ENCODE measurements at places on chromosomes 1 and 21.
A peak's percentile ranks its signal among the peaks of the same experiment; 100 is the strongest.

DNA sequence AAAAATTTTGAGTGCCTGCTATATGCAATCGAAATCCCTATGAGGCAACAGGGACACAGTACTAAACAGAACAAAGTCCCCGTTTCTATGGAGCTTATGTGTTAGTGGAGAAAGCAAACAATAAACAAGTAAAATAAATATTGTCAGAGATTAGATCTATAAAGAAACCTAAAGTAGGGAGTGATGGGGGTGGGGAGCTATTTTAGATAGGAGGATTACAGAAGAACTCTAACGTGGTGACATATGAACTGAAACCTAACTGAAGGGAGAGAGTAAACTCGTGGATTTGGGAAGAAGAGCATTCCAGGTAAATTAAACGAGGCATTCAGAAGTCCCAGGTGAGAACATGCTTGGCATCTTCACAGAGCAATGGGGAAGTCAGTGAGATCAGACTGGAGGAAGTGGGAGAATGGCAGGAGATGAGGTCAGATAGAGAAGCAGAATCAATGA lies 154.5 kb downstream of the DENND1B start:
- no peak for DNase-seq

GRCh38 chr1:202762019-202762418 lies 46.2 kb downstream of the KDM5B start:
- DNase-seq: no peak

DNA sequence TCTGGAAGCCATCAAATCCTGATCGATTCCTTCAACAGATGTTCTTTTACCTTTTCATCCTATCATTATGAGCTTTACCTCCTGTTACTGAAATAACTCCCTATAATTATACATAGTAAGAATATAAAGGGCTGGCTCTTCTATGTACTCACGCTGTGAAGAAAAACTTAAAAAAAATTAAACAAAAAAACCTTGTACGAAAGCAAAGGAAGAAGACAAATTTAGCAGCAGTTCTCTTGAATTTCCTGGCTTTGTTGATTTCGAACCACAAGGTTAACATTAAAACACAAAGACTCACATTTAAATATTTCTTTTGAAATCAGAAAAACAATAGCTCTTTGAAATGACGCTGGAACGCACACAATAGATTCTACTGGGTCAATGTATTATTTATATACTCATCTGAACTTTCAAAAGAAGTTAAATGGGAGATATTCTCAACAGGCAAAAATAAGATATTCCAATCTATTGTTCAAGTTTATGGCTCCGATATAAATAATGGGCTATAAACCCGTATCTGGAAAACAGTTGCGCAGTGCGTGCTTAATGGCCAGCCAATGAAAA lies 13.6 kb upstream of the SPEN start:
- DNase-seq: no peak

- no peak for DNase-seq
These were observed 479.5 kb downstream of the PLPP3 start for GRCh38 chr1:56099766-56100265.

GRCh38 chr1:233707153-233707879 lies 93.4 kb downstream of the KCNK1 start:
- no peak for DNase-seq

- no peak for DNase-seq
These were observed 31.9 kb downstream of the GNPAT start for GRCh38 chr1:231272880-231273279.

DNA sequence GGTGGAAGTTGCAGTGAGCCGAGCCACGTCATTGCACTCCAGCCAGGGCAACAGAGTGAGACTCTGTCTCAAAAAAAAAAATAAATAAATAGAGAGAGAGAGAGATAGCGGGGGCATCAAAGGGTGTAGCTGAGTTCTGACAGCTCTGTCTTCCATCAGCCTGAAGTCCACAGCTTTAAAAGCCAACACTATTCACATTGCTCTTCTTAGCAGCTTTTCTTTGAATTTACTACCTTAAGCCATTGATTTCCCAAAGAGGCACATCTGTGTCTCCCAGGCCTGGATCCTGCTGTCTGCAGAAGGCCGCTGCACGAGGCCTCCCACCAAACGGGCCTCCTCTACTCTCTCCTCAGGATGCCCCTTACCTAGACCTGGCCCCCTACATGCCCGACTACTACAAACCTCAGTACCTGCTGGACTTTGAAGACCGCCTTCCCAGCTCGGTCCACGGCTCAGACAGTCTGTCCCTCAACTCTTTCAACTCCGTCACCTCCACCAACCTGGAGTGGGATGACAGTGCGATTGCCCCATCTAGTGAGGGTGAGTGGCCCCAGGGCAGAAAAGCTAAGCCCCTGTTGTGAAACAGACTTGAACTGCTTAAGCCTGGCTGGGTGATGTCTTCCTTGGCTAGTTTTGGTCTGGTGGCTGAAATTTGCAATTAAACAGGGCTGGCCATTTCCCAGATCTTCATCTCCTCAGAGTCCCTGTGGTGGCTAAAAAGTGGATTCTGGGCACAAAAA lies 16.5 kb upstream of the SLC25A34 start:
- DNase-seq: no peak

GRCh38 chr1:41639332-41639936 lies 155.0 kb upstream of the EDN2 start:
- DNase-seq: peak; percentile 70

GRCh38 chr1:188715566-188715965 lies 1762.1 kb downstream of the BRINP3 start:
- DNase-seq: no peak

DNA sequence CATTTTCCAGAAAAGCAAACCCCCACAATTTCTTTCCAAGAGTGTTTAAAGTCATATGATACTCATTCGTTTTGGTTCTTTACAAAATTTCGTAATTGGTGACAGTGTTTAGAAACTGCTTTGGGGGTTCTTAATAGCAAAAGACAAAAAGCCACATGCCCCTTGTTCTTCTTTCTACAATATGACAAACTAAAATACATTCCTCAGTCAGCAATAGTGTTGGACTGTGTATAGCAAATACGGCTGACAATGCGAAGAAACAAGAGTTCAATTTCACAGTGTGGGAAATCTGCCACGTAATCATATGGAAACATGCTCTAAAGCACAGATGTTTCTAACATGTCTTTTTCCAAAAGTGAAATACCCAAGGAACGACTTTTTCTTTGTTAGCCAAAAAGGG lies 7.6 kb upstream of the IFNAR1 start:
- DNase-seq: no peak

GRCh38 chr1:151327903-151328674 lies 873 bp upstream of the PI4KB start:
- no peak for DNase-seq

GRCh38 chr1:178126741-178127185 lies 32.9 kb downstream of the RASAL2 start:
- DNase-seq: no peak

- no peak for DNase-seq
These were observed 42.3 kb upstream of the SLC6A9 start for GRCh38 chr1:44073528-44073927.

- DNase-seq: no peak
These were observed 13.3 kb upstream of the GSTM4 start for GRCh38 chr1:109642626-109643025.

GRCh38 chr1:6292102-6292501 lies 31.2 kb upstream of the GPR153 start:
- no peak for DNase-seq

GRCh38 chr1:211468595-211468994 lies 23.4 kb downstream of the RD3 start:
- DNase-seq: no peak

DNA sequence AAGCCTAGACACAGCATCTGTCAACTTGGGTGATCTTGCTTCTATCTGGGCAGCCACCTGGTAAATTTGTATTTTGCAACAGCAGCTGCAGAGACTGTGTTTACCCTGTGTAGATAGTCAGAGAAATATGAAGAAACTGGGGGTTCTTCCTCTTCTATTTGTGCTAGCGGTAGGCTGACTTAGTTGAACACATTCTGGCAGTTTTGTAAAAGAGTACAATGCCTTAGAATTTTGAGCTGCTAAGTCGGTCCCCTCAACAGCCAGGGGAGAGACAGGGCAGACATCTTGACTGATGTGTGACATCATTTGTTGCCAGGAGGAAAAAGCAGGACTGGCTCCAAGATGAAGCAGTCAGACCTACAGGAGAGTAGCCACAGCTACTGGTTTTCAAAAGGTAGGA lies 53.7 kb downstream of the KCNJ6 start:
- no peak for DNase-seq

- DNase-seq: no peak
These were observed 2.1 kb upstream of the C8A start for GRCh38 chr1:56852476-56852875.

DNA sequence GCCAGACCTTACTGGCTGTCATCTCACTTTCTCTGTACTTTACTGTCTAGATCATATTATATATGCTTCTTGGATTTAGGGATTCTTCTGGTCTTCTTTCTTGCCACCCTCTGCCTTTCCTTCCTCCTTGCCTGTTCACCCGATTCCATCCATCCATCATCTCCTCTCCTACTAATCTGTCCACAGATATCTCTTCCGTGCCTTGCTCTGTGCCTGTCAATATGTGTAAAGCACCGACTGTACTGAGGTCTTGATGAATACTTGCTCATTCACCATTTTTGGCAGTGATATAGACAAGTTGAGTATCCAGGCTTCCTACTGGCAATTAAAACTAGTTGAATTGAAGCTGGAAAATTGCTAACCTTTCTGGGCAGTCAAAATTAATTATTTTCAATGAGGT lies 8.1 kb downstream of the FMN2 start:
- no peak for DNase-seq

DNA sequence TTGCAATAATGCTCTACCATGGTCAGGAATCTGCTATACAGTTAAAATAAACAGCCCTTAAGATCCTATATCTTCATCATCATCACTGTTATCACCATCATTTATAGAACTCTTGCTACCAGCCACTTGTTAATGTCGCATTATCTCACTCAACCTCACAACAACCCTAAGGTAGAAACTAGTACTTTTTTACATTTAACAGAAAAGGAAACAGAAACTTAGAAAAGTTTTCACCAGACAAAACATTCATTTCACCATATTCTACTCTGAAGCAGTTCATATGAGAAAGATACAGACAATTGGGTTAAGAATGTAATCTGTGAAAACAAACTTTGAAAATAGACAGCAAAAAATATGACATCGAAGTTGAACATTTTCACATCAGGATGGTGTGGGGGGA lies 262.6 kb downstream of the ATG4C start:
- no peak for DNase-seq

DNA sequence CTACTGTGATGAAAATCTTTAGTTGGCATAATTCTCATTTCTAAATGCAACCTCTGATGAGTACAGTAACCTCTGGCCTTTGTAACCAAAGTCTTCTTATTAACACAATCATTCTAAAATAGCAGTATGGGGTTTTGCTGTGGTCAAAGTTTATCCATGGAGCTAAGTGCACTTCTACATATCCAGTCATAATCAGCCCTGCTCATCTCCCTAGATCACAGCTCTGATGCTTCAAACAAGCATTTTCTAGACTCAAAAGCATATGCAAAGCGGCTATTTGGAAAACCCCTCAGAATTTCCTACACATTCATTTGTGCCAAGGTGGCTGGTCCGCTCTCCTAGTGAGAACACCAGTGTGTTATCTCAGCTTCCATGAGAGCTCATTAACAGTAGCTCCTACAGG lies 418.6 kb downstream of the MRPL39 start:
- no peak for DNase-seq

- DNase-seq: no peak
These were observed 2.6 kb upstream of the UQCRHL start for GRCh38 chr1:15810073-15810472.

GRCh38 chr1:41724248-41724647 lies 194.5 kb downstream of the HIVEP3 start:
- DNase-seq: no peak

DNA sequence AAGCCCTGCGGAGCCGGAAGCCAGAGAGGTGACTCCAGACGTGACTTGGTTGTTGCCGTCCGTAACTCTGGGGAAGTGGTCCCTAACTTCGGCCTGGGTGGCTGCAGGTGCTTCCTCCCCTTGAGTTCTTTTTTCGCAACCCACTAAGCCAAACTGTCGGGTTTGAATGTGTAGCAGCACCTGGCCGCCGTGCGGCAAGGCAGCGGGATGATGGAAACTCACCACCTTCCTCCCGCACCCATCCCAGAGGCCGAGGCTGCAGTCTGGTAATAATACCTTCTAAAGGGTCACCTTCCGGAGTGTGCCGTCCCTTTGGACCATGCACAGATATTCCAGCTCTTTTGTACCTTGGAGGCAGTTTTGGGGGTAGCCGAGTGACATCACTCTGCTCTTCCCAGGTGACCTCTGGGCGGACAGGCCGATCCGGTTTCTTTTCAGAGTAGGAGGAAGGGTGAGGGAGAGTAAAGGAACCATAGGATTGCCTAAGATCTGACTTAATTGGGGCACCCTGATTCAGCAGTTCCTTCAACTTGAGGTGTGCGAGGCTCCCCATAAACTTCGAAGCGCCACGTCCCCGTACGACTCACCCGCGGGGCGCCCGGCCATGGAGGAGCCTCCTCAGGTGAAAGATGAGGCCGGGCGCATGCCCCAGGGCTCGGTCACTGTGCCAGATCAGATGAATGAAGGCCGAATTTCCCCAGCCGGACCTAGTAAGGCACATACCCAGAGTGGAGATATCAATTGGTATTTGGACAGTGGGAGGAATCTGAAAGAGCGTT lies 1.0 kb downstream of the KCNK1 start:
- DNase-seq: no peak

GRCh38 chr1:90558126-90558525 lies 159.0 kb downstream of the BARHL2 start:
- DNase-seq: no peak

GRCh38 chr1:67407498-67407897 lies 22.7 kb downstream of the SERBP1 start:
- DNase-seq: no peak

- no peak for DNase-seq
These were observed 141.0 kb downstream of the PBX1 start for GRCh38 chr1:164699815-164700491.

- DNase-seq: peak; percentile 22
These were observed 24.5 kb upstream of the RGS1 start for GRCh38 chr1:192550922-192551534.

- no peak for DNase-seq
These were observed 18.5 kb downstream of the ETS2 start for GRCh38 chr21:38824124-38824822.

GRCh38 chr1:156703741-156704140 lies 1.6 kb downstream of the CRABP2 start:
- DNase-seq: no peak

DNA sequence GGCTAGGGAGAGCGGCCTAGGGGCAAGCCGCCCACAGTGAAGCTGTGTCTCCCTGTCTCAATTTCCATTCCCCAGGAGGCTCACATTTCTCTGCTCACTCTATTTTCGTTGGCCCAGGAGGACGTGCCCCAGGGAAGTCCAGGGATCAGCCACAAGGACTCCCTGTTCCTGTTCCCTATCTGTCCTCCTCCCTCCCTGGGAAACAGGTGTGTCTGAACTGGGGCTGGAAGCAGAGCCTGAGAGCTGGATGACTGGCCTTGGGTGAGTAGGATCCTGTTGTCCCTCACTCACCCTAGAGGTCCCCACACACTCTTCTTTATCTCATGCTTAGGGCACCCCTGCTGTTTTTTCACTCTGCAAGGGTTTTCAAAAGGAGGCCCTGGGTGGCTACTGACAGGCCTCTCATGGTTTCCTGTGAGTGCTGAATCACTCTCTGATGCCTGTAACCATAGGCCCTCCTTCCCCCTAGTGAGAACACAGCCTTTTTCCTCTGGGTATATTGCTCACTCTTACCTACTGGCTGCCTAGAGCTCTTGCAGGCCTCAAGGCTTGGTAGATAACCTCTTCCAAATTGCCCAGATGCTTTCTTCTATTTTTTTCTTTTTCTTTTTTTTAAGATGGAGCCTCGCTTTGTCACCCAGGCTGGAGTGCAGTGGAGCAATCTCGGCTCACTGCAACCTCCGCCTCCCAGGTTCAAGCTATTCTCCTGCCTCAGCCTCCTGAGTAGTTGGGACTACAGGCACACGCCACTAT lies 3.3 kb upstream of the UTP11 start:
- DNase-seq: peak; percentile 68
